Activated CD4-positive, alpha-beta T cell treated with anti-CD3 and anti-CD28 coated beads, Interleukin-2, Interleukin-6, amounts not matched to agents 100 ng/mL and 50 ng/mL, durations not matched to agents 16 hours and 8 hours (primary cell): ENCODE measurements at places on chromosomes 13 and 19.

DNA sequence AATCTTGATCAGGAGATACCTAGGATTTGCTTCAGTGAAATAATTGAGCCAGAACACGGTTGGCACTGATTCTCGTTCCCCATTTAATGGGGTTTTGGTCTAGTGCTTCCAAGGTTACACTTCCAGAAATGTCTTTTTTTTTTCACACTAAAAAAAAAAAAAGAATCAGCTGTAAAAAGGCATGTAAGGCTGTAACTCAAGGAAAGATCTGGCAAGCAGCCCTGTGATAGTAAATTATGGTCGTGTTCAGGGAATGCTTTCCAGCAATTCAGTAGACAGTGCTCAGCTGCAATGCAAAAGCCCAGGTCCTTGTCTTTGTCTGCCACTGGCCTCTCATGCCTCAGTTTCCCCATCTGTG, 27.2 kb upstream of the NDUFS7 start:
- no peak for DNase-seq

- DNase-seq, result no peak
Measured at GRCh38 chr19:40419066-40419612, 6.0 kb upstream of the PRX start.

DNA sequence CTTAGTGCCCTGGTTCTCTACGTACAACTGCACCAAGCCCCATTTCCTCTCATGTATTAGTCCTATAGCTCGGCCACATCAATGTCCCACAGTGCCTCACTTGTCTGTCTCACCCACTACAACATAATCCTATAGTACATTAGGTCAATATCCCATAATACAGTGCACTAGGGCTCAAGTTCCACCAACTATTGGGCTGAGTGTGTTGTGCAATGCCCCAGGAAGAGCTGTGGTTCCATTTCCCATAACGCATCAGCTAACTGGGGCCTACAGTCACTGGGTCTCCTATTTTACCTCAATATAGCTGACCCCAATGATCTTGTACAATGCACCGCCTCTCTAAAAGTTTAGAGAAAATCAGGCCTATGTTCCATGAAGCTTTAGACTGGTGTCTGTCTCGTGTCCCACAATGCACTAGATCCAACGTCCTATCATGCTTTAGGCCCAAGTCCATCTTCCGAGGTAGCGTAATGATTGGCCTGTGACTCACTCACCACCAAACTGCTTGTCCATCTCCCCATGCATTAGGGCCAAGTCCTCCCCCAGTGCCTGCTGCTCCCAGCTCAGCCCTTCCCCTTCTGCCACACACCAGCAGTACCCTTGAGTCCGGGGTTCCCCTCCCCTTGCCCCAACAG, 21.8 kb downstream of the TSKS start:
- no peak for DNase-seq

DNA sequence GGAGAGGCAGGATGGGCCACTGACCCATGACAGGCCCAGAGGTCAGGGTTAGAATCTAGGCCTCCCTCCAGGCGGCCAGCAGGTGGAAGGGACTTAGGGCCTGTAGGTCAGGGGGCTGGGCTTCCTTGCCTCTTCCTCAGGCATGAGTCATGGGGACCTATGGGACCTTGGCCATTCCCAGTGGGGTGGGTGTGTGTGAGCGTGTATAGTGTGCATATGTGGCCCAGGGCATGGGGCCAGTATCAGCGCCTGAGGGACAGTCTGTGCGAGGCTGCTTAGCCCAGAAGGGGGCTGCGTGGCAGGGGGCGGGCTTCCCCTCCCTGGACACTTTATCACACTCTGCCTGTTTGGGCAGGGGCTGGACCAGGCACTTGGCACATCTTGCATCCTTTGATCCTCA, 13.3 kb downstream of the KCTD15 start:
- DNase-seq, result no peak

GRCh38 chr19:18756896-18757295, 34.2 kb downstream of the COMP start:
- no peak for DNase-seq
